SHP77 (cell line): ENCODE measurements at places on chromosomes 12 and 14.
A peak's percentile ranks its signal among the peaks of the same experiment; 100 is the strongest.

DNA sequence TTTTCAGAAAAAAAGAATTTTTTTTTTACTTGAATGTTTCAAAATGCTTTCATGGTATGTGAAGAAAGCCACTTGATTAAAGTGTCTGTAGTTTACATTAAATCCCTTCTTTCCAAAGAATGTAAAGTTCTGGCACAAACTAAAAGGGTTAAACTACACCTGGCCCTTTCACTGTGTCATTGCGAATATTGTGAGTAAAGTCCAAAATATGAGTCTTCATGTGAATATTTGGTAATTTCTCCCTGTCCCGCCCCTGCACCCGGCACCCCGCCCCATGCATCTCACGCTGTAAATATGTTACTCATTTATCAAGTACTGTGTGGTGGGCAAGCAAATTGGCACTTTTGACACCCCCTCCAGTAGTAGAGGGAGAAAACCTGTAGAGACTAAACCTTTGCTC is 274.7 kb downstream of the TTC6 start:
- DNase-seq, result no peak

DNA sequence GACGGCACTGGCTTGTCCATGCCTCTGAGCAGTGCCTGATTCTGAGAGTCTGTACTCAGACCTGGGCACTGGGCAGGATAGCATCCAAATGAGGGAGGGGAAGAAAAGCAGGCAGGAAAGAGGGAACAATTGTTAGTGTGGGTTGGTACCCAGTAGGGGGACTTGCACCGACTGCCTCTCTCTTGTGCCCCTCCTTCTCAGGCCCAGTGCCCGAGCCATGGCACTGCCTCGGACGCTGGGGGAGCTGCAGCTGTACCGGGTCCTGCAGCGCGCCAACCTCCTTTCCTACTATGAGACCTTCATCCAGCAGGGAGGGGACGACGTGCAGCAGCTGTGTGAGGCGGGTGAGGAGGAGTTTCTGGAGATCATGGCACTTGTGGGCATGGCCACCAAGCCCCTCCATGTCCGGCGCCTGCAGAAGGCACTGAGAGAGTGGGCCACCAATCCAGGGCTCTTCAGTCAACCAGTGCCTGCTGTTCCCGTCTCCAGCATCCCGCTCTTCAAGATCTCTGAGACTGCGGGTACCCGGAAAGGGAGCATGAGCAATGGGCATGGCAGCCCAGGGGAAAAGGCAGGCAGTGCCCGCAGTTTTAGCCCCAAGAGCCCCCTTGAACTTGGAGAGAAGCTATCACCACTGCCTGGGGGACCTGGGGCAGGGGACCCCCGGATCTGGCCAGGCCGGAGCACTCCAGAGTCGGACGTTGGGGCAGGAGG is 2.2 kb downstream of the NAB2 start:
- no peak for DNase-seq

GRCh38 chr12:28603239-28603638 is 413.0 kb downstream of the CCDC91 start:
- no peak for DNase-seq

GRCh38 chr14:23377573-23378563 is 1.0 kb downstream of the CMTM5 start:
- no peak for DNase-seq

GRCh38 chr12:92551853-92552397 is 150.9 kb upstream of the PLEKHG7 start:
- no peak for DNase-seq

DNA sequence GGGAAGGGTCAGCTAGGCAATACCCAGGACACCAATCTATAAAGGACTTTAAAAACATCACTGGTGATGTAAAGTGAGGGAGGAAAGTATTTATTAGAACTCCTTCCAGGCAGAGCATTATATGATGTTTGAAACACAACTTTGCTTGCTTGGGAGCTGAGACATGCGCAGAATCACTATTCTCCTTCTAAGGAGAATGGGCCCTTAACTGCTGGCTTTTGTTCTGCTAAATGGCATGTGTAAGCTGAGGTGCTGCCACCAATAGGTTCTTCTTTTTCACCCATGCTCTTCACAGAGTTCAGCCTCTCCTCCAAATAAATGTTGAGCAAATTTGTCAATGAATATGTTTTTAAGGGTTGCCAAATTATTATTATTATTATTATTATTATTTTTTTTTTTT is 3.9 kb downstream of the STAC3 start:
- no peak for DNase-seq

DNA sequence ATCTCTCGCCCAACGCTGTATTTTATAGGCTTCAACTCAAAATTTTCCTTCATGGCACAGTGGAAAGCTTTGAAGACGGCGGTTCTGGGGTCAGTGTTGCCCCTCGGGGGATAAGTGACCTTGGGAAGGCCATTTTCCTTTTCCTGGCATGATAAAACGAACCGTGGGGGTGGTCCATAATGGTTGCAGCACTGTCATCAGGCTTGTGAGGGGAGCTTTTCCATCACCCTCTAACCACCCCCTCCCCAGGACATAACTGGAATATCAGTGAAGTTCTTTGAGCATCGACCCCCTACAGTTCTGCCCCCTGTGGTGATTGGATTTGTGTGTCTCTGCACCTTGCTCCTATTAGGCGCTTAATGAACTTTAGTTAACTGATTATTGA is 16.0 kb downstream of the FOS start:
- DNase-seq, result no peak

DNA sequence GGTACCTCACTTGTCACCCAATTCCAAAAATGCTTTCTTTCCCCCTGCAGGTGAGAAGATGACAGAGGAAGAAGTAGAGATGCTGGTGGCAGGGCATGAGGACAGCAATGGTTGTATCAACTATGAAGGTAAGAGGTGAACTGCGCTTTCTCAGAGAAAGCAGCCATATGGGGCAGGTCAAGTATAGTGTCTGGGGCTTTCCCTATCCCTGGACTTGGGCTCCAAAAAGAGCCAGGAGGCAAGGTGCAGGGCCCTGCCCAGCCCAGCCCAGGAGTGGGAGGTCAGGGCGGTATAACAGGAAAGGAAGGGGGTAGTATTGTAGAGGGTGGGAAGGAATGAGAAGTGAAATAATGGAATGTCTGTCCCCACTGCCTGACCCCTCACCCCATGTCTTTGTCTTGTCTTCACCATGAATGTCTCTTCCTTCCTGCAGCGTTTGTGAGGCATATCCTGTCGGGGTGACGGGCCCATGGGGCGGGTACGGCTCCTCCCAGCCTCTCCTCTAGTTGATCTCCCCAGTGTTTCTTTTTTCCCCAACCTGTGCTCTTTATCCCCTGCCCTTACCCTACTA is 2.1 kb downstream of the MYL6 start:
- DNase-seq, result no peak

- DNase-seq, result peak; percentile 34
These were observed 39.4 kb upstream of the FBRSL1 start for GRCh38 chr12:132450418-132451171.

GRCh38 chr12:53733051-53733806 is 6.0 kb upstream of the CALCOCO1 start:
- DNase-seq, result no peak

DNA sequence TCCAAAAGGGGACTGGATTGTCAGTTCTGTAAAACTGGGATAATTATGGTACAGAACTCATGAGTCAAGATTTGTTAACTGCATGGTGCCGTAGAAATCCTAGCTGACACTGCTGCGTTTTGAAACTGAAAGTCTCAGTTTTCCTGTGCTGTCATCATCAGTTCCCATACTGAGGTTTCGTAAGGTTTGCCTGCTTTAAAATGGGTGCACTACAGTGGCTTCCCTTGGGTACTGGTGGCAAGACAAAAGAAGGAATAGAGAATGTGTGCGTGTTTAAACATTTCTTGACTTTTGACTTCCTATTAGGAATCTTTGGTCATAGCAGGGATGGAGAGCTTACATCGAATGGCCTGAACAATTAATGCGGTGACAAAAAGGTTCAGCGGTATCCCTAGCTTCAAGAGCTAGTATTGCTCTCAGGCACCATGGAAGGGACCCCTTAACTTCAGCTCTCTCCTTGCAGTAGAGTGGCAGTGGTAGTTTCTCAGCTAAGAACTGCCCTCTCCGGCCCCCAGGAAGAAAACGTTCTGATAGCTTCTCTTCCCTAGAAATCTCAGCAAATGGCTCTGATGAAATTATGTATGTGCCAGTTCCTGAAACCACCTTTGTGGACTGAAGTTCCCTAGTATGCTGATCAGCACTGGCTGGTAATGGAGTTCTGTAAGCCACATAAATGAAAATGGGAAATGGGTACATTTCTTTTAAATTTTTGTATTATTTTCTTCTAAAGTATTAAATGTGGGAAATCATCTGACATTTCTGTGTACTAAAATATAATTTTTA is 28.9 kb downstream of the ANO6 start:
- DNase-seq, result no peak

- DNase-seq, result no peak
These were observed 65.5 kb upstream of the RFX4 start for GRCh38 chr12:106517314-106517713.

GRCh38 chr12:75378354-75378753 is 12.5 kb upstream of the GLIPR1L2 start:
- DNase-seq, result no peak

- DNase-seq, result peak; percentile 78
These were observed 766.2 kb downstream of the FLRT2 start for GRCh38 chr14:86296173-86296572.

GRCh38 chr14:100800041-100800440 is 25.9 kb upstream of the MEG3 start:
- DNase-seq, result no peak
